ENCODE measurements at places on chromosomes 16 and 17. TPM values are rescaled to one million over a fixed set of nuclear protein-coding genes. Genes with fewer than 3 reads are reported as not detected.

Gene FMNL1
- total RNA-seq = 2.8 TPM

Gene MYH2
- not detected for total RNA-seq

Gene TMEM238L
- total RNA-seq = not detected

Gene MAP2K4
- total RNA-seq = 23.1 TPM

Gene CBFB
- total RNA-seq = 92.9 TPM

Gene ALG1
- total RNA-seq = 22.5 TPM

Gene SOX8
- total RNA-seq = not detected

Gene BAIAP3
- total RNA-seq = not detected

Gene MPP3
- total RNA-seq = 4.9 TPM

Gene RTN4RL1
- total RNA-seq = 3.1 TPM

Gene IGF2BP1
- 3.4 TPM for total RNA-seq

Gene CPNE7
- 20.9 TPM for total RNA-seq

Gene TUBB3
- total RNA-seq = 159 TPM

Gene PRSS53
- total RNA-seq = 0.65 TPM

Gene MYL11
- total RNA-seq = not detected

Gene DPEP2
- not detected for total RNA-seq

Gene PRR15L
- 10.8 TPM for total RNA-seq

Gene SULT1A3
- 7.1 TPM for total RNA-seq

Gene KIFC3
- total RNA-seq = 28.2 TPM

Gene AIPL1
- total RNA-seq = not detected

Gene HLF
- 0.28 TPM for total RNA-seq

Gene IL17C
- total RNA-seq = not detected

Gene KCNH6
- not detected for total RNA-seq

Gene SREBF1
- 300 TPM for total RNA-seq

Gene SLC52A1
- 0.70 TPM for total RNA-seq

Gene ST6GALNAC2
- total RNA-seq = 62.2 TPM

Gene SOX9
- total RNA-seq = 11.1 TPM

Gene IL21R
- 0.28 TPM for total RNA-seq

Gene SDK2
- 11.8 TPM for total RNA-seq

Gene PCTP
- 13.3 TPM for total RNA-seq

Gene HSPB9
- total RNA-seq = not detected

Gene SOX15
- total RNA-seq = 162 TPM

Gene C17orf78
- total RNA-seq = not detected

Gene ANKRD40CL
- total RNA-seq = not detected

All from airway epithelial cell (primary cell).